ENCODE measurements at places on chromosomes 13 and 19.

- no peak for DNase-seq
These were observed 27.3 kb downstream of the DNMT1 start for GRCh38 chr19:10167459-10167858.

- peak; percentile 78 for DNase-seq
These were observed 375 bp downstream of the ANKRD10 start for GRCh38 chr13:110914331-110915056.

- no peak for DNase-seq
These were observed 306 bp downstream of the SUGT1 start for GRCh38 chr13:52652980-52653303.

DNA sequence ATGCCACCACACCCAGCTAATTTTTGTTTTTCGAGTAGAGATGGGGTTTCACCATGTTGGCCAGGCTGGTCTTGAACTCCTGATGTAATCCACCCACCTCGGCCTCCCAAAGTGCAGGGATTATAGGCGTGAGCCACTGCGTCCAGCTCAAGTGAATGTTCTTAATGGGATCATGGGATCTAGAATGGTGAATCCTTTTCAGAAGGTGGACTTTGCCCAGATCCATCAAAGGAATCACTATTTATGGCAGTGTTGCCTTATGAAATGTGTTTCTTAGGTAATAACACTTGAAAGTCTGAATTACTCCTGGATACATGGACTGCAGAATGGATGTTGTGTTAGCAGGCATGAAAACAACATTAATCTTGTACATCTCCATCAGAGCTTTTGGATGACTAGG is 20.3 kb downstream of the ARHGAP35 start:
- no peak for DNase-seq

GRCh38 chr19:54633401-54633800 is 3.1 kb downstream of the LILRB1 start:
- no peak for DNase-seq

DNA sequence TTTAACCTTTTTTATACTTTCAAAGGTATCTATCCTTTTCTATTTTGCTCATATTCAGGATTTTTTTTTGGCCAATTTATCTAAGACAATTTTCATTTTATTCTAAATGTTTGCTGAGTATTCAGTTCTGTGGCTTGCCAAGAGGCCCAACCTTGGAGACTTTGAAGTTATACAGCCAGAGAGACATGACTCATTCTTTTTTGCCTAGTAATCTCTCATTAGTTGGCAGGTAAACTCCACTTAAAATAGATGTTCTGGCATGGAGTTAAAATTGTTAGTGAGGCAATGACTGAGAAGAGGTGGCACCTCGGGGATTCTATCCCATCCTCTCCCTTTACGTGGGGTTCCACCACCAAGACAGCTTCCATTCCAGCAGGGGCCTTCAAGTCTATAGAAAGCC is 213.8 kb downstream of the KCTD12 start:
- peak; percentile 13 for DNase-seq

- DNase-seq, result peak; percentile 29
These were observed 146.9 kb downstream of the LMO7 start for GRCh38 chr13:75782985-75783384.

DNA sequence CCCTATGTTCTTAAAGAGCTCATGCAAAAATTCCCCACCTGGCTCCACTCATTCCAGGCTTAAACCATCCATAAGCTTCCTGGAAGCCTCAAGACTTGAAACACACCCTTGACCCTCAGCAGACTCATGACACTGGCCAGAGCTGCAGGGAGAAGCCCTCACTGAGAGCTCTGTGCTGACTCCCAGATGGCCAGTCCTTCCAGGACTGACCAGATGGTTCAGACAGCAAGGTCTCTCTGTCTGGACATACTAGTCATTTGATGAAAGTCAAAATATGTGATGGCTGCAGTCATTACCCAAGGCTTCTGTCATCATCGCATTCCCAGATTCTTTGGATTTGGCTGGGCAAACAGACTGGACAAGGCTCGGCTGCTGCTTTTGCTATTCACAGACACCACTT is 397.4 kb downstream of the FOXO1 start:
- DNase-seq, result no peak

- no peak for DNase-seq
These were observed 5.5 kb upstream of the ZNF175 start for GRCh38 chr19:51565583-51565982.

GRCh38 chr13:83286737-83287136 is 595.5 kb downstream of the SLITRK1 start:
- DNase-seq, result peak; percentile 81

DNA sequence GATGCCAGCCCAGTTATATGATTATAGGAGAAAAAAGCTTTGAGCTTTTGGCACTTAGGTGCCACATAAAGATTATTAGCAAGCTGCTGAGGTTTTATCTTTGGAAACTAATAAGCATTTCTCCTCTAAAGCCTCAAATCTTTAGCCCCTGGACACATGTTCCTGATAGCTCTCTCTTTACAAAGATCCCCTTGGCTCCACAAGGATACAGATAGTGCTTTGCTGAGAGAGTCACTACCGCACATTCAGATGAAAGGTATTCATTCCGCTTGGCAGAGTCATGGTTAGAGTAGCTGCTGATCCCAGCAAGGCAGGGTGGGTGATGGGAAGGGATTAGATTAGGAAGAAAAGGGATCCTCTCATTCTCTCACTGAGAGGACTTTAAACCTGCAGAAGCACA is 28.2 kb upstream of the PSG7 start:
- peak; percentile 89 for DNase-seq

GRCh38 chr13:108120856-108121255 is 94.5 kb downstream of the LIG4 start:
- DNase-seq, result no peak

- DNase-seq, result peak; percentile 24
These were observed 61.1 kb downstream of the MIPEP start for GRCh38 chr13:23828086-23828485.

- DNase-seq, result no peak
These were observed 740.1 kb downstream of the UQCRFS1 start for GRCh38 chr19:28472843-28473242.

DNA sequence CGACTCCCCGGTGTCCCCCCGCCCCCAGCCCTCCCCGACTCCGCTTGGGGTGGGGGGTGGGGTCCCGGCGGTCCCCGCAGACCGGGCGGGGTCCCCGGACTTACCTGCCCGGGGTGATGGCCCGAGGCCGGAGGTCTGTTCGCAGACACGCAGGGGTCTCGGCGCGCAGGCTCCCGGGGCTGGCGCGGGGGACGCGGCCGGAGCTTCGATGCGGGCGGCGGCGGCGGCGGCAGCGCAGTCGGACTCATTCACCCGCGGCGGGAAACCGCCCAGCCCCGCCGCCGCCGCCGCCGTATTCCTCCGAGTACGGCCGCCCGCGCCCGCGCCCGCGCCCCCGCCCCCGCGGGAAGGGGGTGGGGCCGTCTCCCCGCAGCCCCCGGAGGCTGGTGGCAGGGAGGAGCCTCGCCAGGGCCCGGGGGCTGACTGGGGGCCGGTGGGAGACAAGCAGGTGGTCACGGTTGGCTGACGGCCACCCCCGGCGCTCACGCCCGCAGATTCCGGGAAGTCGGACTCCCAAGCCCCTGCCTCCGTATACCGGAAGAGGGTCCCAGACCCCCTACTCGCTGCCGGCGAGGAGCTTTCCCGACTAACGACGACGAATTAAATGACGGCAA is at the start of gene C2CD4C:
TSS of gene C2CD4C (minus strand) at position 246 of the 614 bp plus-strand sequence. CDS start 786 bp downstream, outside the sequence.
- no peak for DNase-seq

DNA sequence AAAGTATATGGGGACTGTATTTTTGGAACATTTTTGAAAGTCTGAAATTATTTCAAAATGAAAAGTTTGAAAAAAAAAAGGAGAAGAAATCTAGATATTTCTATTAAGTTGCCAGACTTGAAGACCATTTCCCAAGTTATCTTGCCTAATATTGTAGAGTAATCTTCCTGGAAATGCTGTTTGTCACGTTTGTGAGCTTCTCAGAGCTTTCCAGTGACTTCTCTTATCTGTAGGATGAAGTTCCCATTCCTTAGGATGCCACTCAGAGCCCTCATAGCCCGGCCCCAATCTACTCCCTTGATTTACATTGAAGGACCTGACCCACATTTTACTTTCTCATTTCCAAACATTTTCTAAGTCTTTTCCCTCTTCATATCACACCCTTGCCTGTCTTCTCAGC is 23.6 kb downstream of the CEACAM8 start:
- DNase-seq, result no peak

DNA sequence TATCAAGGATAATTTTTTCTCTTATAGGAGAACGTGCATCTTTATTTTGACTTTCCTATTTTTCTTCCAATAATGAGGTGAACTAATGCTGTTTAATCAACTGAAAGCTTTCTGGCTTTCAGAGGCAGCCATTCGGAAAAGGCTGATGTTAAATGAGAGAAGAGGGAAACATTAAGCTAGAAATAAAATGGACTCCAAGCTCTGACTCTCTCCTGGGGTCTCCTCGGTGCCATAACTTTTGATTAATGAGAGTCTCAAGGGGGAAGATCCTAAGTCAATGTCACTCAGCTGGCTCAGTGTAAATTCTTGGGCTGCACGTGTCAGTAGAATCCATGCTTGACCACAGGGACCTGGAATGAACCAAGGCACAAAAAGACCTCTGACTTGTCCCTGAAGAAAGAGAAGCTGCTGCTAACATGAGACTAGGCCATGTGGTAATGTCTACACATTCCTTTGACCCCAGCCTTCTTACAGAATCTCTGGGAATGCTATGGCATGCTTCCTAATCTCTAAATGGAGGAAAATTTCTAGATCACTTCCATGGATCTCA is 152.2 kb upstream of the RFC3 start:
- DNase-seq, result no peak

- no peak for DNase-seq
These were observed 18.7 kb downstream of the MIPEP start for GRCh38 chr13:23870356-23871140.

DNA sequence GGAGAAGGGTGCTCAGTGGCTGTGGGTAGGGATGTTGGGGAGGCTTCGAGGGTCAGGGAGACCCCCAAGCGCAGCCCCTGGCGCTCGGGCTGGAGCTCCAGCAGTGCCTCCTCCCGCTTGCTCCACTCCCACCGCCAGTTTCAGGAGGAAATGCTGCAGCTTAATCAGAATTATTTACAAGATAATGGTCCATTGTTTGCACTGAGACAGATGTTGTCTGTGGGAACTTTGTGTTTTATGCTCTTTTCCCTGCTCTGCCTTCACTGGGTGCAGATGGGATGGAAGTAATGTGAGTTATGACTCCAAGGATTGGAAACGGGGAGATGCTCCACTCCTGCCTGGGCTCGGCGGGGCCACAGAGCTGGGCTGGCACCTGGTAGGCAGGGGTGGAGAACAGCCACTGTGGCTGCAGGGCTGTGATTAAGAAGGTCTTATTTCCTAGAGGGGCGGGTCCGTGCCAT is 192.4 kb downstream of the ZNF536 start:
- no peak for DNase-seq

- no peak for DNase-seq
These were observed 1.2 kb downstream of the NUDT15 start for GRCh38 chr13:48038761-48039160.

GRCh38 chr13:25958986-25959385 is 92.8 kb downstream of the SHISA2 start:
- DNase-seq, result no peak

- no peak for DNase-seq
These were observed 1.2 kb upstream of the SLAIN1 start for GRCh38 chr13:77696006-77696878.

- DNase-seq, result no peak
These were observed 492.9 kb downstream of the KLF5 start for GRCh38 chr13:73551736-73552135.

DNA sequence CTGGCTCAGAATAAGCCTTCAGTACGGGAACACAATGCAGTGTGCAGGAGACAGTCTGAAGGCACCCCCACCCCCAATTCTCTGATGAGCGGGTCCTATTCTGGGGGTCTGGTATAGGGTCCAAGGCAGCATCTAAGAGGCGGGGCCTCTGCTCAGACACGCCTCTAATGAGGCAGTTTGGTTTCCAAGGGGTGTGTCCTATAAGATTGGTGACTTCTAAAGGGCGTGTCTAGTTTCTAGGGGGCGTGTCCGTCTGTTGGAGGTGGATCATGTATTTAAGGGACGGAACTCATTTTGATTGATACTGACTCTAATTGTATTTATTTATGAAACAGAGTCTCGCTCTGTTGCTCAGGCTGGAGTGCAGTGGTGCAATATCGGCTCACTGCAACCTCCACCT is 8.7 kb downstream of the FIZ1 start:
- no peak for DNase-seq

- no peak for DNase-seq
These were observed 1.9 kb downstream of the PLIN4 start for GRCh38 chr19:4516199-4516938.

- DNase-seq, result no peak
These were observed 20.4 kb upstream of the GNA15 start for GRCh38 chr19:3115411-3115810.

DNA sequence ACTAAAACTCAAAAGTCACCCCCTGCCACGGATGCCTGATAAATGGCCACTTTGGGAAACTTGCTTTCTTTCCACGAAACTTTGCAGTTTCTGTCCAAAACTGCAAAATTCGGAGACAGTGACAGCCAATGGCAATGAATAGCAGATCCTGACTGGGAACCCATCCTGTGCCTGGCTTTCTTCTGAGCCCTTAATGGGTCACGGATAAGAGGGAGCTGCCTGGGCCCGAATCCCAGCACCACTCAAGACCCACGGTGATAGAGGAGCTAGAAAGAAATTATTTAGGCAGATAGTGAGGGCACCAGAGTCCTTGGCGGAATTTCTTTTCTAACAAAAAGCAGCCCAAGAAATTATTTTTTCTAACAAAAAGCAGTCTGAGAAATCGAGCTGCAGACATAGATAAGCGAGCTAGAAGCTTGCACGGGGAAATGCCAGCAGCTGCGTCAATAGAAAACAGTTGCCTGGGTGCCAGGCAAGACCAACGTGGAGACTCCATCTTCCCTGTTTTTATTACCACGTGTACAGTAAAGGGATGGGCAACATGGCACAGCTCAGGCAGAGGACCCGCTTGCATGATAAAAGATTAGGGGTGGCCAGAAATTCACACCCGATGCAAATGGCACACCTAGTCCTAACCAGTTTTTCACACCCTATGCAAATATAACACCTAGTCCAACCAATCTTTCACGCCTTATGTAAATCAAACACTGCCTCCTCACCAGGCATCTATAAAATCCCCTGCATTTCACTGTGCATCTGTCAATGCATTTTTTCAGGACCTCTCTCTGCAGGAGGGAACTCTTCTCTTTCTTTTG is 7.1 kb upstream of the HSH2D start:
- DNase-seq, result no peak

GRCh38 chr13:63909726-63910375 is 2494.2 kb upstream of the PCDH20 start:
- no peak for DNase-seq

DNA sequence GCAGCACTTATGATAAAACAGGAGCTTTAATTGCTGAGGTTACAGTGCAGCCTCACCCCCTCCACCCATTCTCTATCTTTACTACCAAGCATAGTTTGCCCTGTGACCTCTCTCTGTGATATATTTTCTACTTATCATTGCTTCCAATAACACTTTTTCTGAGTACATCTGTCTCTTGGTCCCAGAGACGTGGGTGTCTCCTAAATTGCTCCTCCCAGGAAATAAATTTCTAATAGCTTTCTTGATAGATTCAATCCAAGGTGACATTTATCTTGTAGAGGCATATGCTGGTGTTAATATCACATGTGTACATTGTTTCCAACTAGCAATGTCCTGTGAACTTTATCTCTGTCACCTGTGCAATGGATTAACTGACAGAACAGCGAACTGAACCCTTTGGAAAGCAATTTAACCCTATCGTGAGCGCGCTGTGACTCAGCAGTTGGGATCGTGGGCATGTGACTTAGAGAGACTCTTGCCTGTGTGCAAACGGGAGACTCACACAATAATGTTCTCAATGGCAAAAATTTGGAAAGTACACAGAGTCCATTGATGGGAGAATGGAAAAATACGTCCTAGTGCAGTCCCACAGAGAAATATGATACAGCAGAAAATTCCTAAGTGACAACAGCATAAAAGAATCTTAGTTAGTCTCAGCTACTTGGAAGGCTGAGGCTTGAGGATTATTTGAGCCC is 7.0 kb upstream of the MAP2K2 start:
- peak; percentile 85 for DNase-seq
